ENCODE measurements at places on chromosomes 7 and 10.

DNA sequence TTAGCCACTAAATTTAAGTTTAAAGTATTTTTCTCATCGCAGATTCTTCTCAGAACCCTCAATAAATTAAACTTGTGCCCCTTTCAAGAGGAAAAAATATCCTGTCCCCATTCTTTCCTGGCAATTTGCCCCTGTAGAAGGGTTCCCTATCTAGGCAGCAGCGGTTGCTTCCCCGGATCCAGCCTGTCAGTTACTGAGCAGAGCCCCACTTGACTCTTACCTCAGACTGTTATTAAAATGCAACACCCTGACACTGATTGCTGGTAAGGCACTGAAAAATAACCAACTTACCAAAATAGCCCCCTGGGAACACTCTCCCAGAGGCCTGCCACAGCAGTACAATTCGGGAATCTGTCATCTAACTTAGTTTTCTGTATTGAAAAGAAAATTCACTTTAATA, 13.9 kb downstream of the LMTK2 start:
- DNase-seq = no peak

- DNase-seq = no peak
Observed at GRCh38 chr7:155669717-155670505, 25.4 kb downstream of the RBM33 start.

DNA sequence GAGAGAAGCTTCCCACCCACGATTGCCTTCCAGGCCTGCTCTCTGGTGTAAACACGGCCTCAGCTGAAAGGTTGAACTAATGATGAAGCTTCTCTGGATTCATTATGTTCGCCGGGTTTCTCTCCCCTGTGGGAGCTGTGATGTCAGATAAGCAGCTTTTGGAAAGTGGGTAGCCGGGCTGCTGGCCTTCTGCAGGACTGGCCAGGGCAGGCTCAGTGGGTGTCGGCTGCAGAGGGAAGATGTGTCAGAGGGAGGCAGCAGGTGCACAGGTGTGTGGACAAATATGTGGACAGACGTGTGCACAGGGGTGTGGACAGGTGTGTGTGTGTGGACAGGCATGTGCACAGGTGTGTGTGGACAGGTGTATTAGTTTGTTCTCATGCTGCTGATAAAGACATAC, 28.5 kb upstream of the PSMG3 start:
- DNase-seq = no peak

GRCh38 chr7:144001543-144001942, 1.4 kb downstream of the OR6B1 start:
- DNase-seq = no peak
